ENCODE measurements at places on chromosomes 11 and 22.
A peak's percentile ranks its signal among the peaks of the same experiment; 100 is the strongest.

DNA sequence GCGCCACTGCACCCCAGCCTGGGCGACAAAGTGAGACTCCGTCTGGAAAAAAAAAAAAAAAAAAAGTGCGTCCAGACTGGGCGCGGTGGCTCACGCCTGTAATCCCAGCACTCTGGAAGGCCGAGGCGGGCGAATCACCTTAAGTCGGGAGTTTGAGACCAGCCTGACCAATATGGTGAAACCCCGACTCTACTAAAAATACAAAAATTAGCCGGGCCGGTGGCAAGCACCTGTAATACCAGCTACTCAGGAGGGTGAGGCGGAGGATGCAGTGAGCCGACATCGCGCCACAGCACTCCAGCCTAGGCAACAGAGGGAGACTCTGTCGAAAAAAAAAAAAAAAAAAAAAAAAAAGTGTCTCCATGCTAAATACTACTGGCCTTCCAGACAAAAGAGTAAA lies 1.3 kb downstream of the USP28 start:
- DNase-seq = no peak

GRCh38 chr22:33579448-33580093 lies 340.7 kb downstream of the LARGE1 start:
- DNase-seq = peak; percentile 65

DNA sequence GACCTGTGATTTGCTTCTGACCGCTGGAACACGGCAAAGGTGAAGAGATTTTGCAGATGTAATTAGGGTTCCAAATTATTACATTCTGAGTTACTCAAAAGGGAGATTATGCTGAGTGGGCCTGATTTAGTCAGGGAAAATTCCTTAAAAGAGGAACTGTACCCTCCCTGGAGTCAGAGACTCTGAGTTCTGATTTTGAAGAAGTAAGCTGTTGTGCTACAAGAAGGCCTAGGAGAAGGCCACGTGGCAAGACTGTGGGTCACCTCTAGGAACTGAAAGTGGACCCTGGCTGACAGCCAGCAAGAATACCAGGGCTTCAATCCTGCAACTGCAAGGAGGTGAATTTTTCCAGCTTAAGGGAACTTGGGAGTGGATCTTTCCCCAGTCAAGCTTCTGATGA lies 45.3 kb downstream of the CHRDL2 start:
- DNase-seq = no peak

DNA sequence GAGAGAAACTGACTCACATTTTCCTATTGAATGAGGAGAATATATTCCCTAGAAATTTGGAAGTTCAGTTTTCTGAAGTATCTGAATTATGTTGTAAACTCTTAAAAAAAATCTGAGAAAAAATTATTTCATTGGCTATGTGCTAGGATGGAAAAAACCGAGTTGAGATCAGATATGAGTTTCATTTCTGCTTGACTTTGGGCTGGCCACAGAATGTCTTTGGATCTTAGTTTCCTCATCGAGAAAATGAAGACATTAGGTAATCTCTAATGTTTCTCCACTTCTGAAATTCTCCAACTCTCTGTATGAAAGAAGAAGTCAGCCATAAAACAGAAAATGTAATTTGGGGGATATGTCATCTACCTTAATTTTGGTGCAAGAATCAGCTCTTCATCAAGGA lies 28.8 kb downstream of the SLN start:
- DNase-seq = no peak

DNA sequence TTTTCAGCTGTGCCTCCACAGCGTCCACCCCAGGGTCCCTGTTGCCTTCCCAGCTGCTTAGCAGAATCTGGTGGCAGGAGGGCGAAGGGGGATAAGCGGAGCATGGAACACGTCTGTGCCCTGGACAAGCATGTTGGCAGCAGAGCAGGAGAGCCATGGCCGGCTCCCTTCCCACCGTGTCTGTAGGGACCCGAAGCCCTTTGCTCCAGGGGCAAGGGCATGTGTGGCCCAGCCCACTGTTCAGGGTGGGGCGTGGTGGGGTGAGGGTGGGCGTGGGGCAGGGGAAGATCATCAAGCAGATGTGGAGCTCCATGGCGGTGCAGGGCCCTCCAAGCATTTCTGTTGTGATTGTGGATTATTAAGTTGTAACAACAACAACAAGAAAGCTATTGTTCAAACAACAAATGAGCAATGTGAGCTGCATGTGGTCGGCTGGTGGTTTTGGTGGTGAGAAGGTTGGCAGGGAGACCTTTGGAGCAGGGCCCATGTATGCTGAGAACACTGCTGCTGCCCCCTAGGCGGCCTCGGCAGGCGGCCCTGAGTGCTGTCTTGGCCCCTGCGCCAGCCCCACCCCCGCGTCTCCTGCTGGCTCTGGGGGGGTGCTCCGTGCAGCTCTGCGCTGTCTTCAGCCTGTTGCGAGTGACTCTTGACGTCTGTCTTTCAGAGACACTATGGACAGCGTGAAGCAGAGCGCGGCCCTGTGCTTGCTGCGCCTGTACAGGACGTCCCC lies 50.9 kb downstream of the AP2A2 start:
- DNase-seq = peak; percentile 52

DNA sequence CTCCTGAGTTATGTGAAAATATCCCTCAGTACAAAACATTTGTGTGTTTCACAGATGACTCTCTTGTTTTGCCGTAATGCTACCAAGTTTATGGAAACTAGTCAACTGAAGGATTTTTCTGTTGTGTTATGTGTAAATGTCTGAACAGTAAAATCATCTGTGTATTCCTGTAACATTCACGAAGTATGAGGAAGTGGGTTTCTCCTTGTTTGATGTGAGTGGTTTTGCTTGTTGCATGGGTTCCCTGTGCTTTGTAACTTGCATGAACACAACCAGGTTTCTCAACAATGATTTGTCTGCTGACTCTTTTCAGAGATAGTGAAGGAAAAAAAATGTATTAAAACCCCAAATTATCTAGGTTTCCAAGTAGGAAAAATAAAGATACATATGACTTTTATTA lies 138.1 kb downstream of the PGR start:
- DNase-seq = peak; percentile 5

DNA sequence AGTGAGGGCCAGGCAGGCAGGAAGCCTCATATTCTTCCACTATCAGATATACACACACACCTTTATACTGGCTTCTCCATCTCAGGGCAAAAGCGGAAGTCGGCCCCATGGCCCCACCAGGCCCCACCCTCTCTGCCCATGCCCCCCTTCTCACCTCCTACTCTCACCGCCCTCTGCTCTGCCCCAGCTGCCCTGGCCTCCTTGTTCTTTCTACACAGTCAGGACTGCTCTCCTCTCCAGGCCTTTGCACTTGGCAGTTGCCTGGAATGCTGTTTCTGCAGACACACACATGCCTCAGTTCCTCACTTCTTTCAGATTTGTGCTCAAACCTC lies 25.3 kb downstream of the OTOG start:
- no peak for DNase-seq

GRCh38 chr11:34234086-34234740 lies 123.6 kb downstream of the ABTB2 start:
- DNase-seq = no peak

- no peak for DNase-seq
Measured at GRCh38 chr11:75073459-75074190, 23.1 kb downstream of the OR2AT4 start.

- DNase-seq = no peak
Measured at GRCh38 chr22:31612891-31613285, 49.1 kb downstream of the PISD start.

Measured in AG08396 (cell line).